ENCODE measurements at places on chromosomes 2 and 18.

GRCh38 chr18:54260396-54261072 is 8.8 kb upstream of the POLI start:
- peak; percentile 73 for DNase-seq

DNA sequence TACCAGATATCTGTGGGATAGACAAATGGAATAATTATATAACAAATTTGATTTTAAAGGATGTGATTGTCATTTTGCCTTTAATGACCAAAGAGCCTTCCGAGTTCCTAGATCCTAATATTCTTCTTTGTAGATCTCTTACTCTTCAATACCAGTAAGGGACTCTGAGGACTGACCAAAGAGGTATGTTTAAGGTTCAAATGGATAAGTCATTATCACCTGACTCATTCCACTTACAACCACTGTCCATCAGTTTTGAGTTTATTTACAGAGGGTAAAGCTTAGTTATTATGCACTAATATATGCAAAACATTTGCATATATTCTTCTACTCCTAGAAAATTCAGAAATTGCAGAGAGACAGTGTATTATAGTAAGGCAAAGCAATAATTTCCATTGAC is 62.7 kb downstream of the CCDC148 start:
- no peak for DNase-seq

- DNase-seq = no peak
Measured at GRCh38 chr2:12949406-12949805, 232.7 kb downstream of the TRIB2 start.

GRCh38 chr18:24674605-24675004 is 214.2 kb downstream of the HRH4 start:
- no peak for DNase-seq

GRCh38 chr18:36432880-36433555 is 135.5 kb downstream of the FHOD3 start:
- DNase-seq = no peak

GRCh38 chr2:108082978-108083377 is 96.7 kb downstream of the SLC5A7 start:
- DNase-seq = no peak

- no peak for DNase-seq
Measured at GRCh38 chr2:205764270-205764746, 82.0 kb downstream of the NRP2 start.

- peak; percentile 24 for DNase-seq
Measured at GRCh38 chr2:122421775-122422174, 666.3 kb downstream of the TSN start.

GRCh38 chr2:47945046-47945781 is 38.9 kb upstream of the FBXO11 start:
- DNase-seq = no peak

GRCh38 chr2:98822301-98823164 is 91.6 kb upstream of the MGAT4A start:
- DNase-seq = peak; percentile 18

DNA sequence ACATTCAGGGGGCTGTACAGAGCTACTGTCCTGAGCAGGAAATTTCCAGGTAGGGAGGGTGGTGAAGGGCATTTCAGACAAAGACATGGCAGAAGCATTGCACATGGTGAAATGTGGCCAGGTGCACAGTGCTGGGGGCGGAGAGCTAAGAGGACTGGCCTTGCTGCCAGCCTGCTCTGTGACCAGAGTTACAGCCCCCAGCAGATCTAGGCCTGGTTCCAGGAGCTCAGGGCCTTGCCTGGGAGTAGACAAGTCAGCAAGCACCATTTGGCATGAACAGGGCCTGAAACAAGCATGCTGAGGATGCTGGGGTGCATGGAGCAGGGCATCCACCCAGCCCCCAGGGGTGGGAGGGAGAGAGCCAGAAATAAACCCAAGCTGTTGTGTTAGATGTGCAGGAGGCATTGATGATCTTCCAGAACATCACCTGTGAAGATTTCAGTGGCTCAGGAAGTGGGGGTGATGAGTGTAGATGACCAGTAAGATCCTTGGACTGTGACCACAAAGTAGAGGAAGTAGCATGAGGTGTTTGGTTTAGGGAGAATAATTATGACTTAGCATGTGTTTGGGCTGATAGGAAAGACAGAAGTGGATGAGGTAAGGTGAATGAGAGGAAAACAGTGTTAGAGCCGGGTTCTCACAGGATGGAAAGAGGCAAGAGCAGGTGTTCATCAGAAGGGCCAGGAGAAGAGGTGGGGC is 61.1 kb downstream of the COA5 start:
- DNase-seq = no peak
